ENCODE measurements at places on chromosomes 2 and 18.

GRCh38 chr2:168738062-168738461 is 64.4 kb upstream of the NOSTRIN start:
- no peak for DNase-seq

- no peak for DNase-seq
These were observed 58.7 kb upstream of the MYCN start for GRCh38 chr2:15881676-15882075.

DNA sequence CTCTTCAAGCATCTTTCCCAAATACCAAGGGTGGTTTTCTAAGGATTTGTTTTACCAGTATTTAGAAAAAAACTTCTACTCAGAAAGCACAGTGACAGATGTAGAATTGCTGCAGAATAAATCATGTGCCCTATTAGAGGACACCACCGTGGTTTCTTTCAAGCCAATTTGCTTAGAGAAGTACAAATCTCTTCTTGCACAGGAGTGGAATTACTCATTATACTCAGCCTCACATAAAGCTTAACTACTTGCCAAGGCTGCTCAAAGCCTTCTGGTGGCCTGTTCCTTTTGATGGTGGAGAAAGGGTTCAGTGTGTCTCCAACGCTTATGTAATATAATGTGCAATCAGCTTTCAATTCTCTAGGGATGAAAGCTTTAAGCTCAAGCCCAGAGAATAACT is 66.5 kb upstream of the CTNNA2 start:
- no peak for DNase-seq

- no peak for DNase-seq
These were observed 12.8 kb downstream of the EPG5 start for GRCh38 chr18:45954070-45954934.

DNA sequence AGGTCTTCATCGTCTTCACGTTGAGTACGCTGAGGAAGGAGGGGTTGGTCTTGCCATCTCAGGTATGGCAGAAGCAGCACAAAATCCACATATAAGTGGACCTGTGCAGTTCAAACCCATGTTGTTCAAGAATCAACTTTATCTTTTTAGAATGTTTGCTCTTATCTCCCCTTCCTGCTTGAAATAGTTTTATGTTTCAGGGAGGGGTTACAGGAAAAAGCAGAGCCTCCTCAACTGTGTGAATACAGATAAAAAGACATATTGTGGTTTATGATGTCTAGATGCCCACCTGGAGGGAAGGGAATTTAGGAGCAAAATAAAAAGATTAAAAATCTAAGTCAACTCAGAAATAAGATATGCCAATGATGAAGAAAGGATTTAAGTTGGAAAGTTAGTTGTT is 75.9 kb downstream of the VRK2 start:
- no peak for DNase-seq

GRCh38 chr2:101771227-101771902 is 73.9 kb downstream of the MAP4K4 start:
- DNase-seq, result no peak

DNA sequence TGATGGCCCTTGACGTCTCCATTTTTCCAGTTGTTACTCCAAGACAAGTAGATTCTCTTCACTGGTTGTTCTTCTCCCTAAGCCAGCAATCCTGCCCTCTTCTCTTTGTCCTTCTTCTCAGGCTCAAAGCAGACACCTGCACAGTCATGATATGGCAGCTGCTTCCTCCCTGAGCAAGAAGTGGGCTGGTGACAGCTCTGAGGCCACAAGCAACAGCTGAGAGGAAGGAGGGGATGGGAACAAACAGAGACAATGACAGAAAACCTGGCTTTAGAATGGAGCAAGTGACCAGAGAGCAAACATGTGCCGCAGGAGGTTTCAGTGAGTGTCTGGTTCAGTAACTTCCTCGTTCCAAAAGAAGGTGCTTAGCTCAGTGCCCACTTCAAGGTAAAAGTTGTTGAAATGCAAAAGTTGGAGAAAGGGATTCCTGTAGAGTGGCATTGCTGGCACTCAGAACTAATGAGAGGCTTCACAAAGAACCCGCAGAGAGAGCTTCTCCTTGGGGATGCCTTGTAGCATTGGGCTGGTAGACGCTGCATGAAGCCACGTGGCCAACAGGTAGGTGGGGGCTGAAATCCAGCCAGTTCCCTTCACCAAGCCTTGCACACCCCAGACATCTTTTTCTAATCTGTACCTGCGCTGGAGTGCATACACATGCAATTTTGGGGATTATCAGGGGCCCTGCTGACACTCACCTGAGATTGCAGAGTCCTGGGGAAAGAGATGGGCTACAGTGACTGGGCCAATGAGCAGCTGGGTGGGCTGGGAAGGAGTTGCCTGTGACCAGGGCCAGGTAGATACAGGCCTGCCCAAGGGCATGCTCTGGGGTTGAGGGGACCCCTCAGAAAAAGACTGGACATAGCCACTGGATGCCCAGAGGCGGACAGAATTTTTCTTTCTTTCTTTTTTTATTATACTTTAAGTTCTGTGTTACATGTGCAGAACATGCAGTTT is 153.3 kb upstream of the RAB12 start:
- DNase-seq, result no peak

- DNase-seq, result no peak
These were observed 23.7 kb downstream of the TIMM21 start for GRCh38 chr18:74171910-74172606.

GRCh38 chr2:9226458-9227380 is 20.1 kb downstream of the ASAP2 start:
- no peak for DNase-seq

DNA sequence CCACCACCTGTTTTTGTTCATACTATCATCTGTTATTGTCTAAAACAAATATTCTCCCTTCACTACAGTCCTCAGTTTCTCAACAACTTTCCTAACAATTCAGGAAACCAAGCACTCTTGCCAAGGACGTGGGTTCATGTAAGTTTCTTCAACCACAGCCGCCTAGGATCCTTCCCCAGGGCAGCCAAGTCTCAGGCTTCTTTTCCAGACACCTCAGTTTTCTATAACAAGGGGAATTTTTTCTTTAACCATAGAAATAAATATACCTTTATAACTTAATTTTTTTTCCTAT is 39.4 kb upstream of the AGPS start:
- no peak for DNase-seq

DNA sequence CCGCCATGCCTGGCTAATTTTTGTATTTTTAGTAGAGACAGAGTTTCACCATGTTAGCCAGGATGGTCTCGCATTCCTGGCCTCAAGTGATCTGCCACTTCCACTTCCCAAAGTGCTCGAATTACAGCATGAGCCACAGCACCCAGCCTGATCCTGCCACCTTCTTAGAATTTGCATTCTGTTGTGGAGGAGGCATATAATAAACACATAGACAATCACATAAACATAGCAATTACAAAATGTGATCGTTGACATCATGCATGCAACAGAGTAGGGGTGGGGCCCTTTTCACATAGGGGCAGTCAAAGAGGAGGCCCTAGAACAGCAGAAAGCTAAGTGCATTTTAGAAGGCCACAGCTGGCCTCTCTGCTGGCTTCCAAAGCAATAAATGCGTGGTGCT is 39.9 kb upstream of the TSPYL6 start:
- no peak for DNase-seq

Data from stimulated activated CD4-positive, alpha-beta T cell treated with anti-CD3 and anti-CD28 coated beads, Interleukin-1b, Interleukin-23, amount 100 ng/mL, for 1 hour (primary cell).